ENCODE measurements at places on chromosomes 7 and 10.

DNA sequence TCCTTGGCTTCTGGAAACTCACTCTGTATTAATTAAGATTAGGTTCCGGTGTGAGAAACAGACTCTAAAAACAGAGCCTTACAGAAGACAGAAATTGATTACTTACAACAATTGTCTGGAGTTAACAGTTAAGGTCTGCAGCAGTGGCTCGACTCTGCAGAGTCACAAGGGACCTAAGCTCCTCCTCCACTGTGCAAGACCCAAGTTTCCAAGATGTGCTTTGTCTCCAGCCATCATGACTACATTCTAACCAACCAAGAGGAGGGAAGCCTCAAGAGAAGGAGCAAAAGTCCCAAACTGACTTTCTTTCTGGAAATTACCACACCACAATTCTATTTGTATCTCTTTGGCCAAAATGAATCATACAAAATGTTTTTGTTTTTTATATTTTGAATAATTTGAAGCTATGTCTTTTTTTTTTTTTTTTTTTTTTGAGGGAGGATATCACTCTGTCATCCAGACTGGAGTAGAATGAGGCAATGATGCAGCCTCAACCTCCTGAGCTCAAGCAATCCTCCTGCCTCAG lies 14.2 kb upstream of the ODAD2 start:
- DNase-seq: no peak

- DNase-seq: no peak
Observed at GRCh38 chr10:7159928-7160327, 250.9 kb downstream of the SFMBT2 start.

- DNase-seq: no peak
Observed at GRCh38 chr10:72746426-72747363, 54.8 kb downstream of the MCU start.

DNA sequence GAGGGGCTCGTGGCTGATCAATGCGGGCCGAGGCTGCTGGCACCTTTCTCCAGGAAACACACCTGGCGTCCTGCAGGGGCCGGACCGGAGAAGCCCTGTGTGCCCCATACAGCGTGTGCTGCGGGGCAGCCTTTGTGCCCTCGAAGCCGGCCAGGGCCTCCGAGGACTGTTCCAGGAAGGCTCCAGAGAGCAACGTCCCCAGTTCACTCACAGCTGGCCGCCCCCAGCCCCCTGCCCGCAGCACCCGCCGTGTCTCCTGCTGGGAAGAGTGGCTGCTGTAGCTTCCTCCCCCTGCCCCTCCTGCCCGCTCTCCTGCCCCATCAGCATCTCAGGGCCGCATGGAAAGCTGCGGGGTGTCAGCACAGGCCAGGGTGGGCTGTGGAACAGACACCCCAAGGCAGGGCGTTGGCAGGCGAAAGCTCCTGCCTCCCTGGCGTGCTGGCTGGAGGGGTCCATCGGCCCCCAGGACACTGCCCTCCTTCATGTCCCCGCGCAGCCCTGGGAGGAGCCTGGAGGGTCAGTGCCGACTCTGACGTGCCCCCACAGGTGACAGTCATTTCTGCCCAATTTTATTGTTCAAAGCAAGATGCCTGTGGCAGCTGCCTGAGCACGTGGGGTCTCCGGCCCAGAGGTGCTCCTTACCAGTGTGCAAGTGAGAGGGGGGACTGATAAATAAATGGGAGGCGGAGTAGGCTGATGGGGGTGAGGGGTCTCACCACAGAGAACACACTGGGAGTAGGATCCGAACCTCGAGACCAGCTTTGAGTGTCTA lies 95.8 kb upstream of the DIP2C start:
- DNase-seq: no peak

GRCh38 chr7:10476642-10477041 lies 497.0 kb upstream of the PHF14 start:
- DNase-seq: no peak

- no peak for DNase-seq
Observed at GRCh38 chr10:110373059-110373458, 68.3 kb upstream of the SMNDC1 start.
